ENCODE measurements at places on chromosomes 13 and 19.

DNA sequence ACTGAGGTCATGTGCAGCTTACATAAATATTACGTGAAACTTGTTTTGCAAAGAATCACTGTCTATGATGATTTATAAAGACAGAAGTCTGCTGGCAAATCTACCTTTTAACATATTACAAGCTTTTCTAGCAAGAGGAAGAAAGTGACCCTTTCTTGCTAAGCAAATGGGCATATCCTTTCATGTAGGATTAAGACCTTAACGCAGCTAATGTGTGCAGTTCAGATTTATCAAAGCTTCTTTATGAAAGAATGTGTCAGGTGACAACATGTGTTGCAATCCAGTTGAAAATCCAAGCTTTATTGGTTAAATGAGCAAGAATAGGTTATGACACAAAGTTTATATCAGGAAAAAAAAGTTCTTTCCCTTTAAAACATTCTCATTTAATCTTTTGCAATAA is 115.6 kb upstream of the NBEA start:
- DNase-seq = no peak

- no peak for DNase-seq
Observed at GRCh38 chr19:1986357-1987162, 29.0 kb downstream of the BTBD2 start.

DNA sequence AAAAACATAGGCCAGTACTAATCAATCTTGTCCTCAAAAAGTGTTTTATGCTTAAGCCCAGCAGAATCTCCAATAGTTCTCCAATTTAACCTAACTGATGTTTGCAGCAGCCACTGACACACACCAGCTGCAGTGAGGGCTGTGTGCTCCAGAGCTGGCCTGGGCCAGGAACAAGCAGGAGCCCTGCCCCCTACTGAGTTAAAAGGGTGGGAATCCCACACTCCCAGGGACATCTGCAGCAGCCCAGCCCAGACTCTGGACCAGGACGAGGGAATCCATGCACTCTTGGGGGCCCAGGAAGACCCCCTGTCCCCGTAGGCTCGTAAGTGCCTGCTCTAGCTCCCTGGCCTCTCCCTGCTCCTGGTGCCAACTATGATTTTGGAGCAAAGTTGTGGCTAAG is 91.5 kb upstream of the ATXN8OS start:
- DNase-seq = no peak

DNA sequence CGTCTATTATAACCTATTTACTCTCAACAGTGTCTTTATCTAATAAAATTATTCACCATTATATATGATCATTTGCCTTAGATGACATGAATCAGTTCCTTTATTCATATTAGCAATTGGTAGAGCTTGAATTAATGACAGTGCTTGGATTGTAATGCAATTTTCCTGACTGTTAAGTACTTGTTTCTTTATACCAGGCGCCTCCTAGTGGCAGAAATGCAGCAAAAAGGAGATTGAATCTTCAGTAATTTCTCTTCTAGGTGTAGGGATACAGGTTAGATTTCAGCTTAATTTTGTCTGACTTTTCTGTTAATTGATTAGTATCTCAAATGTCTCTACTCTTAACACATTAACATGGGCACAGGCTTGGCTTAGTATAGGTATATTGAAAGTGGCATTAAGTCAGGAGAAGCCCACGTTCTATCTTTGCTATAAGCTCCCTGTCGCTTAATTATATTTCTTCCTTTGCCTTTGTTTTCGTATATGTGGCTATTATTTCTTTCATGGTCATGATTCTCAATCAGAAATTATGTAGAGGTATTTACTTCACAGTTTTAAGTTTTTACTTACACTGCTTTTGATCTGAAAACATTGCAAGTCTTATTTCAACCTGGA is 9.1 kb upstream of the LHFPL6 start:
- DNase-seq = peak; percentile 37

GRCh38 chr19:4108767-4109625 is 14.9 kb downstream of the MAP2K2 start:
- peak; percentile 62 for DNase-seq

- no peak for DNase-seq
Observed at GRCh38 chr13:30081331-30081730, 226.0 kb downstream of the KATNAL1 start.

GRCh38 chr13:37886879-37887278 is 17.3 kb upstream of the TRPC4 start:
- no peak for DNase-seq

DNA sequence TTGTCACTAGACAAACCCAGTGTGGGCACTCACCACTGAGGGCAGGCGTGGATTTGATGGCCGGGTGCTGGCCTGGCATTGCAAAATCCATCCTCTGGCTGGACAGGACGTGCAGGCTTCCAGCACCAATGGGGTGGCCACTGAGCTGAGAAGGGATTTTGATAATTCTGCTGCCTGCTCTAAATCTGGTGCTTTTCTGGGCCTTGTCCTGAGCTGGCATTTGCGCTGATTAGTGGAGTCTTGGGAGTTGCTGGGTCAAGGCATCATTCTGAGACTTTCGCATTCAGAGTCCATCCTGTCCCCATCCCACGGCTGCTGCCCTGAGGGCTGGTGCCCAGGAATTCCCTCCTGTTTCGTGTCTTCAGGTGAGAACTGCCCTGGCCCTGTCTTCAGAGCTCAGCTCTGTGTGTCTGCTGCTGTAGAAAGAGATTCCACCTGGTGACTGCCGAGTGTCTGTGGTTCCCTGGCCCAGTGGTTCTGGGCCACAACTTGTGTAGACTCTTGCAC is 65.9 kb upstream of the MCF2L start:
- DNase-seq = no peak

DNA sequence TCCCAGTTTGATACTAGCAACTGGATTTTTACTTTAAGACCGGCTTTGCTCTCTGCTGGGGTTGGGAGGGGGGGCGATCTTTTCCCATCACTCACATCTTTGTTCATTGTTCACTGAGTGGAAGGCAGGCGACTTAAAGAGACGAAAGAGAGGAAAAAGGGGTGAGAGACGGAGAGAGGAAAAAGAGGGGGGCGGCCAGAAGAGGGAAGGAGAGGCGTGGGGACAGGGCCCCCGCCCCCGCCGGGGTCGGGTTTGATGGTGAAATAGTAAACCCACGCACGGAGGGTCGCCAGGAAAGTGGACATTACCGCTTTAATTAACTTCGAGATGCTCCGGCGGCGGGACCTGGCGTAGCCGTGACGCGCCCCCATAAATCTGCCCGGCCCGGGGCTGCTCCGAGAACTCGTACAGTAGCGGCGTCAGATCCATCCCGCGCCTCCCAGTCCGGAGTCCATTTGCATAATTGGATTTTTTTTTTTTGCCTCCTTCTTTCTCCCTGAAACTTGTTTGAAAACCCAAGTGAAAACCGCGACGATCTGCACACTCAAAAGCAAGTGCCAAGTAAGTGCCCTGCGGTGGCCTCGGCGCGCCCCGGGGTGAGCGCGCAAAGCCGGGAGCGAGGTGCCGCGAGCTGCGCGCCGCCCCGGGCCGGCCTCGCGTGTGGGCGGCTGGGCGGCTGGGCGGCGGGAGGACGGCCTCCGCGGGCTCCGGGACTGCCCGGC is 143.9 kb upstream of the ZNF536 start:
- DNase-seq = no peak

DNA sequence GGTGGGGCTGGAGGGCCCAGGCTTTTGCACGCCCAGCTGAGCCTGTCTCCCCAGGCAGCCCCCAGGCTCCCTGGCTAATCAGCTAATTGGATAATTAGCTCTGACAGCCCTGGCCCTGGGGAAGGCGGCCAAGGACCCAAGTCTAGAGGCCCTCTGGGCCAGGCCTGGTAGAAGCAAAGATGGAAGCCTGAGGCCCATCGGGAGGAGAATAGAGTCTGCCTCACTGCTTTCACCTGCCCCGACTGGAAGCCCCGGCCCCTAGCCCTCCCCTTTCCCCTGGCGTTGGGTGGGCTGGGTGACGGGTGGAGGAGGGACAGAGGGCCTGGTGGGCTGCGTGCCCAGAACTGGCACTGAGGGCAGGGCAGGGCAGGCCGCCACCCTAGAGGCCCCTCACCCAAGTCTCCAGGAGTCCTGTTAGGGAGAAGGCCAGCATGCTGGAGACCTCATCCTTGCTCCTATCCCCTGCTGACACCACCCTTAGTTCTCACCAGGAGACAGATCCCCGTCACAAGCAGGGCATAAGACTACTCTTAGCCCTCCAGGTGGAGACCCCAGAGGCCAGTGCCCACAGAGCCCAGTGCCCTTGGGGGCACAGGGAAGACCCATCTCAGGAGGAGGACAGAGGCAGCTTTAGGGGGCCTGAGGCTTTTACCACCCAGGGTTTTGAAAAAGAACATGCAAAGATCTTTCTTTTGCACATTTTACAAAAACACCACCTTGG is 12.0 kb downstream of the LYL1 start:
- no peak for DNase-seq

GRCh38 chr13:70662231-70662940 is 554.1 kb upstream of the KLHL1 start:
- no peak for DNase-seq

DNA sequence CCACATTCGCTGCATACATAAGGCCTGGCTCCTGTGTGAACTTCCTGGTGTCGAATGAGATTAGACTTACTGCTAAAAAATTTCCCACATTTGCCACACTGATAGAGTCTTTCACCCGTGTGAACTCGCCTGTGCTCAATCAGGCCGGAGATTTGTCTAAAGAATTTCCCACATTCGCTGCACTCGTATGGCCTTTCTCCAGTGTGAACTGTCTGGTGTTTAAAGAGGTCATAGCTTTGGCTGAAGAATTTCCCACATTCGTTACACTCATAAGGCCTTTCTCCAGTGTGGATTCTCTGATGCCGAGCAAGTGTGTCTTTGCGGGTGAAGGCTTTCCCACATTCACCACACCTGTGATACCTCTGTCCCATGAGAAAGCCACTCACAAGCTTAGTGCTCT is 6.5 kb downstream of the ZNF671 start:
- DNase-seq = no peak

- no peak for DNase-seq
Observed at GRCh38 chr13:32206097-32206740, 108.9 kb downstream of the ZAR1L start.

- no peak for DNase-seq
Observed at GRCh38 chr19:49701271-49701786, 10.4 kb downstream of the CPT1C start.

- peak; percentile 62 for DNase-seq
Observed at GRCh38 chr19:45059258-45059965, 16.9 kb downstream of the ZNF296 start.

GRCh38 chr13:23751195-23751594 is 138.0 kb downstream of the MIPEP start:
- DNase-seq = no peak

- DNase-seq = no peak
Observed at GRCh38 chr19:2034729-2035589, 16.1 kb downstream of the MKNK2 start.

DNA sequence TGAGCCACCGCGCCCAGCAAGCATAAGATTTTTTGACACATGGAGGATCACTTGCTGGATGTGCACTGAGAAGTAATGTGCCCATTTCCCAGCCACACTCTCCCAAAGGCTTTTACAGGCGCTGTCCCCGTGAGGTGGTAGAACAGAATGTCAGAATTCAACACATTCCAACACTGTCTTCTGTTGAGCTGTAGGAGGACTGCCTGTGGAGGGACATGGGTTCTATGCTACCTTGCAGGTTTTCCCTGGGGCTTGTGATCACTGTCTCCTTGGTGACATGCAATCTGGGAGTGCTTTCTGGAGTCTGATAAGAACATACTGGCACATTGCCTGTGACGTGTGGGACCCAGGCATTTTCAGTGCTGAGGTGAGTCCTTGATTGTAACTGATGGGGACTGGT is 38.5 kb downstream of the DPRX start:
- DNase-seq = no peak

DNA sequence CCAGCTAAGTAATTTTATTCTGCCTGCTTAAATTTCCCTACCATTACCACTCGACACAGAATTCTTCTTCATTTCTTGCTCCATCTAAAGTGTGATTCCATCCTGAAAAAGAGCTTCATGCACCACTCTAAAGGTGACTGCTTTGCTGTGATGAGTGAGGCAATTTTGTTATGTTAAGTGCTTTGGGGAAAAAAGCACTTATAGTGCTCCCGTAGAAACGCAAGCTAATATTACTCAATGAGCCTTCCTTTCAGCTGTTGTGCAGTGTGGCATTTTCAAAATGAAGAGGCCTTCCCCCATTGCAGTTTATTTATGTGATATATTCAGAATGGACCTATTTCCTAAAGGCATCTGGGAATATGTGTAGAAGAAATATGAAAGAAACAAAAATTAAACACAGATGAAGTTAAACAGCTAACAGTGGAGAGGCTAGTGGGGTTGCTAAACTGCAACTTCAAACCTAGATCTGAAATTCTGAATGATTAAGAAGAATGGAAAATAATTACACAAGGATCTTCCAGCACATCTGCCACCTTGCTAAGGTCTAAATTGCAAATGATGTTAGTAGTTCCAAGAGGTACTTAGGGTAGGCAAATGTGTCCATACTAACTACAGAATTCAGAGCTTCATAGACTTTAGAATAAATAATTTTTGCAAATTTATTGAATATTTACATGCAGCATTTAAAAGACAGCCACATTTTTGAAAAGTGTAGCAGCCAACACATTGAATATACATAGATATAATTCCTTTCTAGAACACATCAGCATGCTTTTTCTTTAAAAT is 211.7 kb downstream of the DCT start:
- DNase-seq = no peak

GRCh38 chr13:41709511-41709910 is 251.4 kb downstream of the VWA8 start:
- DNase-seq = no peak

All from activated CD8-positive, alpha-beta memory T cell treated with anti-CD3 and anti-CD28 coated beads for 1 hour (primary cell).